Type B pancreatic cell (in vitro differentiated cells): ENCODE measurements at places on chromosomes 6 and 20. TPM values are rescaled to one million over a fixed set of nuclear protein-coding genes. Genes with fewer than 3 reads are reported as not detected.

GRCh38 chr6:26525838-26526237, 12.3 kb upstream of the HMGN4 start:
- H3K4me1 ChIP-seq, result peaks cover 16% of the 10 kb centered on the region
- DNase-seq, result no peak
- no peaks in the 10 kb centered on the region for H3K36me3 ChIP-seq
- H3K27ac ChIP-seq, result no peak overlapping the region

DNA sequence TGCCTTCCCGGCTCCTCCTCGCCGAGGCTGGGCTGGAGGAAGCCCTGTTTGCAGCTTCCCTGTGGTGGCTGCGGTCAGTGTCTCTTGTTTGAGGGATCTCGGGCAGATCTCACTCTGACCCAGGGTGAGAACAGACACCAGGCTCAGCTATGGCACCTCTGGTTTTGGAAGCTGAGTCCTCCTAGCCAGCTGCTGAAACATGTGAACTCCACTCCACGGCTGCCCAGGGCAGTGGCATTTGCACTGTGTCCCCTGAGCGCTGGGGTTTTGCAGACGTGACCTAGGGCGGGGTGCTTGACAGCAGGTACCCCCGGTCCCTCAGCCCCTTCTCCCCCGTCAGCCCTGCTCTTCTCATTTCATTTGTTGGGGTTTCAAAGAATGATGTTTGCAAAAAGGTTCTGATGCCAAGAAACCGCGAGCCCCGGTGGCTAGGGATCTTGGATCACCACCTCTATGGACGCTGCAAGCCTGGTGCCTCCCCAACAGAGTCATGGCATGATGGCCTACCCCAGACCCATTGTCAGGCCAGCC, 55.0 kb upstream of the DACT2 start:
- H3K4me1 ChIP-seq, result peaks cover 19% of the 10 kb centered on the region
- no peak overlapping the region for H3K27ac ChIP-seq
- DNase-seq, result no peak
- H3K27me3 ChIP-seq, result peaks cover 14% of the 10 kb centered on the region
- H3K4me3 ChIP-seq, result no peak overlapping the region

GRCh38 chr20:32680544-32681174, 6.9 kb upstream of the C20orf203 start:
- peak overlapping the region; percentile 90 for H3K27ac ChIP-seq
- H3K4me1 ChIP-seq, result peaks cover 48% of the 10 kb centered on the region
- no peak for DNase-seq
- H3K36me3 ChIP-seq, result no peaks in the 10 kb centered on the region

DNA sequence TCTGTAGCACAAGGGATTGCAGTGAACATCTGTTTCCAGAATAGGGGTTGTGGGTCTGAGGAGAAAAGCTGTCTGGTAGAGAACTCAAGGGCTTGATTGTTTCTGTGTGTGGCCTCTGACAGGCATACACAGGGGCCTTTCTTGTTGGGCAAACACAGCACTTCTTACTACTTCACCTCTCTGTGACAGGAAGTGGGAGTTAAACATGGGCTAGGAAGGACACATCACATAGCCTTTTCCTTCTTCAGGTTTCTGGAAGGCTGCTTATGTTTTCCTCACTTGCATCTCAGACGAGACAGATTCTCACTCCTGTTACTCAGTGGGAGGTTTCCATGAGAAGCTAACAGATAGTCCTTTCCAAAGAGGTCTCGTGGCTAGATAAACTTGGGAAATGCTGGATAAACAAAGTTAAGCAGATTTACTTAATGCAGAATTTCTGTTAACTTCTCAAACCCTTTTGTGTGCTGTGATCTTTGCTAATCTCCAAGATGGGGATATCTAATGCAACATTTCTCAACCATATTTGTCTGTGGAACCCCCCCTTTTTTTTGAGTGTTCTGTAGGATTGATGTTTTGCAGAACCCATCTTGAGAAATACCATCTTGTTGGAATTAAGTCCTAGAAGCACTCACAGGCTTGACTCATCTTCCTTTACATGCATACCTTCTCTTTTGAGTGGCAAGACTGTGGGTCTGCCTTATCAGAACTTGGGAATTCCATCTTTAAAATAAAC, 41.9 kb upstream of the RNF8 start:
- H3K27me3 ChIP-seq, result no peaks in the 10 kb centered on the region
- peaks cover 18% of the 10 kb centered on the region for H3K4me1 ChIP-seq
- DNase-seq, result no peak
- H3K27ac ChIP-seq, result no peak overlapping the region

- DNase-seq, result no peak
- H3K36me3 ChIP-seq, result no peaks in the 10 kb centered on the region
- H3K4me3 ChIP-seq, result no peak overlapping the region
- no peaks in the 10 kb centered on the region for H3K27me3 ChIP-seq
- H3K27ac ChIP-seq, result no peak overlapping the region
Observed at GRCh38 chr6:21173031-21173430, 420.5 kb upstream of the SOX4 start.

DNA sequence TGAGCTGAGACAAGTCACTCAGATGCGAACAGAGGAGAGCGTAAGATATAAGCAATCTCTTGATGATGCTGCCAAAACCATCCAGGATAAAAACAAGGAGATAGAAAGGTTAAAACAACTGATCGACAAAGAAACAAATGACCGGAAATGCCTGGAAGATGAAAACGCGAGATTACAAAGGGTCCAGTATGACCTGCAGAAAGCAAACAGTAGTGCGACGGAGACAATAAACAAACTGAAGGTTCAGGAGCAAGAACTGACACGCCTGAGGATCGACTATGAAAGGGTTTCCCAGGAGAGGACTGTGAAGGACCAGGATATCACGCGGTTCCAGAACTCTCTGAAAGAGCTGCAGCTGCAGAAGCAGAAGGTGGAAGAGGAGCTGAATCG, 9.5 kb upstream of the SNRNP48 start:
- DNase-seq, result no peak
- peaks cover 33% of the 10 kb centered on the region for H3K36me3 ChIP-seq
- no peak overlapping the region for H3K27ac ChIP-seq
- H3K4me1 ChIP-seq, result no peaks in the 10 kb centered on the region
- H3K27me3 ChIP-seq, result no peaks in the 10 kb centered on the region

DNA sequence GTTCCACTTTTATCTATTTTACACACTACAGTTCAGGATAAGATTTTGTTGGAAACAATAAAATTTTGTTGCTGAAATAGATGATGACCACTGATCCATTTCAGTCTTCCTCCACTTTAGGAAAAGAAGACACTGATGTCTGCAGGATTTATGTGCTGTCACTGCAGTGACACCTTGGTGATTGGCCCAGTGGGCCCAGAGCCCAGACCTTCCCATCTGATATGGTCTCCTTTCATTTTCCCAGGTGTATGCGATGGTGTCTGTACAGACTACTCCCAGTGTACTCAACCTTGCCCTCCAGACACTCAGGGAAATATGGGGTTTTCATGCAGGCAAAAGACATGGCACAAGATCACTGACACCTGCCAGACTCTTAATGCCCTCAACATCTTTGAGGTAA, 19.6 kb upstream of the ADGRF4 start:
- H3K27ac ChIP-seq, result no peak overlapping the region
- no peaks in the 10 kb centered on the region for H3K36me3 ChIP-seq
- no peak overlapping the region for H3K4me3 ChIP-seq

- no peaks in the 10 kb centered on the region for H3K27me3 ChIP-seq
- H3K4me3 ChIP-seq, result peak overlapping the region; percentile 30
- peak; percentile 71 for DNase-seq
- H3K4me1 ChIP-seq, result peaks cover 11% of the 10 kb centered on the region
- H3K36me3 ChIP-seq, result no peaks in the 10 kb centered on the region
Observed at GRCh38 chr6:17212546-17213371, 68.4 kb upstream of the RBM24 start.

RIPOR2 gene
- total RNA-seq, result 2.1 and 4.2 TPM in 2 replicates

SLC12A5 gene
- 3.1 and 5.1 TPM in 2 replicates for total RNA-seq

MKKS gene
- total RNA-seq, result 16.2 and 19.9 TPM in 2 replicates
